ENCODE measurements at places on chromosomes 4 and X.

- no peak for DNase-seq
Observed at GRCh38 chr4:173332021-173332487, 2.1 kb downstream of the HMGB2 start.

- no peak for DNase-seq
Observed at GRCh38 chrX:104482757-104483156, 83.2 kb upstream of the IL1RAPL2 start.

DNA sequence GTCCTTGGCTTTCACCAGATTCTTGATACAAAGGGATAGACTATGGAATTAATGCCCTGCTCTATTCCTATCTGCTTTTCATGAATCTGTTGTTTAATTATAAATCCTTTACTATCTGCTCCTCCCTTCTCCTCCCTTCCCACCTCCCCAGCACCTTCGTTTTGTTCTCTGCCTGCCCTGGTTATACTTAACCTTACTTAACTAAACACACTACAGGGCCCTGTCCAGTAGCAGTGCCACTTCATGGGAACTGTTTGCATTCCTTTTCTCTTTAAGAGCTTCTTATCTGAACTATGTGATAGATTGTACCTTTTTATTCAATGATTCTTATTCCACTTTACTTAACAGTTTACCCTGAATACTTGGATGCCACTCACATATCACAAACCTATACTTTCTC, 830 bp downstream of the HOPX start:
- no peak for DNase-seq

DNA sequence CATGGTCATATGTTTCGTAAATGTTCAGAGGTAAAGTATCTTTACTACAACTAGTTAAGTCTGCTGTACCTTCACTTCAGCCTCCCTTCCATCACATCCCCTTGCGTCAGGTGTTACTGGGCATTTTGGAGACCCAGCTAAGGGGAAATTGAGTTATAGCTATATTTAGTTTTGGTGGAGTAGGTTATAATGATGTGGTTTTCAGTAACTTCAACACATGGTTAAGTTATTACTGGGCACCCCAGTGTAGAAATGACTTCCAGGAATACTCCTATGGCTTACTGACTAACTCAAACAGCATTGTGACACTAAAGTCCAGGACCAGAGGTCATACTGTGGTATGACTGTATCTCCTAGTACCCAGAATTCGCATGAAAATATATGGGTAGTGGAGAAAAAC, 23.4 kb upstream of the ACSL1 start:
- no peak for DNase-seq

- no peak for DNase-seq
Observed at GRCh38 chr4:65391382-65391781, 278.9 kb downstream of the EPHA5 start.

DNA sequence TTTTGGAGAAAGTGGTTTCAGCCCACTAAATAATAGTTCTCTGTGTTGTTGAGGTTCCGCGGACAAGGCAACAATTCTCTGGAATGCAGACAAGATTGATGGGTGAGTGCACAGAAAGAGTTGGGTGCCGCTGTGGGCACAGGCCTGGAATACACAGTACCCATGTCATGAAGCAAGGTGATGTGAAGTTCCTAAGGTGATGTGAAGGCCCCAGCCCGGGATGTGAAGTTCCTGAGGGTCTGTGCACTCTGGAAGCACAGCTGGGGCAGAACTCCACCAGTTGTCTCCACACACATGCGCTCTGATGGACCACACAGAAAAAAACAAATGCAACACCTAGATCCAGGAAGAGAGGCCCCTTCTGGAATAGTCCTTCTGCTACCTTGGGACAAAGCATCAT, 86.6 kb upstream of the BMPR1B start:
- no peak for DNase-seq

DNA sequence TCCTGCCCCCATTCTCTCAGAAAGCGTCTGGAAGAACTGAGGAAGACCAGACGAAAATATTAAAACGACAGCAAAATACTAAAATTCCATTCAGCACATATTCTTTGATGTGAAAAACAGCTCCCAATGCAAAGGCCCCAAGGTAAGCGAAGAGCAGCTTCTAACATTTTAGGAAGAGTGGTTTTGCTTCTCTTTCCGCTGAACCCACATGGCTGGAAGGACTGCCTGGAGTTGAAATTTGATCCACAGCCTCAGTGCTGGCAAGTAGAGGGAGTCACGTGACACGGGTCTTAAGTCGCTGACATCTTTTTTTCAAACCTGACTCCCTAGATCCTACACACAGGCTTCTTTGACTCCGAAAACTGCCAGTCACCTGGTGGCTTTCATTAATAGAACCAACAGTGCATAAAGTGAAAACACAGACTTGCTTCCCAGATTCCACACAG, at the start of gene FAM13A:
TSS of gene FAM13A (minus strand) at position 233 of the 446 bp plus-strand sequence. CDS start at position 12, 221 bp downstream.
- no peak for DNase-seq

DNA sequence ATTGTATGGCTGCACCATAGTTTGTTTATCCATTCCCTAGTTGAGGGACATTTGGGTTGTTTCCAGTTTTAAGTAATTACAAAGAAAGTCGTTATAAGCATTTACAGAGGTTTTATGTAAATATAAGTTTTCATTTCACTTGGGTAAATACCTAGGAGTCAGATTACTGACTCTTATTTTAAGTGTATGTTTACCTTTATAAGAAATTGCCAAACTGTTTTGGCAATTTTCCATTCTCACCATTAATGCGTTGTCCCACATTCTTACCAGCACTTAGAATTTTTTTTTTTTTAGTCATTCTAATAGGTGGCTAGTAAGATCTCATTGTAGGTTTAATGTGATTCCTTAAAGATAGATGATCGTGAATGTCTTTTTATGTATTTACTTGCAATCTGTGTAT, 121.5 kb upstream of the NR3C2 start:
- DNase-seq = no peak

GRCh38 chrX:140151316-140151715, 186.0 kb upstream of the CXorf66 start:
- no peak for DNase-seq

DNA sequence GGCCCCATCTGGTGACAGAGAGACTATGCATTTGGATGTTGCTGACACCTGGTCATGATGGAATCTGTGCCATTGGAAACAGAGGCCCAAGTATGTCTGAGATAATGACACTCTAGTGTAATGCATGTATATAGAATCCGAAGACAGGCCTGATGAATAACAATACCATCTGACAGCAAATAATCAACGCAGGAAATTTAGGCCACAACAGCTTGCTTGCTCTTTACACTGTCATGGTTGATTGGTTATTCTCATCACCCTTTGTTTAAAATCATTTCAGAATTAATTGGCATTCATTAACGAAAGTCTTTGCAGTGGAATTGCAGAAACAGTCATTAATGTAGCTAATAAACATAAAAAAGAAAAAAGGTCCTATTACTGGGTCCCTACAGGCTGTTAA, 194.8 kb downstream of the AFF2 start:
- DNase-seq = no peak

GRCh38 chr4:159239629-159240028, 136.8 kb downstream of the RAPGEF2 start:
- no peak for DNase-seq

DNA sequence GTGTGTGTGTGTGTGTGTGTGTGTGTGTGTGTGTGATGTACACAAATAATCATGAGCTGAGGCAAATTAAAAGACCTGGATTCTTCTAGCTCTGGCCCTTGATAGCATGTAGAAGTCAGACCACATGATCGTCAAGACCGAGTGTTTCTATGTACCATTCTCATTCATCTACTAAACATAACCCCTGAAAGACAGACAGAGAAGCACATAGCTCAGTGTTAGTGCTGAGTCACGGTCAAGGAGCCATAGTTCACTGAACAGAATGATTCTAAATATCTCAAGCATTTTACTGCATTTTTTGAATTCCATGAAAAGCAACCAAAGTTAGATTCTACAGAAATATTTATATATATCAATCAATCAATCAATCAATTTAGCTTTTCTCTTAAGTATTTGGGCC, 412.3 kb upstream of the CXorf51A start:
- no peak for DNase-seq

DNA sequence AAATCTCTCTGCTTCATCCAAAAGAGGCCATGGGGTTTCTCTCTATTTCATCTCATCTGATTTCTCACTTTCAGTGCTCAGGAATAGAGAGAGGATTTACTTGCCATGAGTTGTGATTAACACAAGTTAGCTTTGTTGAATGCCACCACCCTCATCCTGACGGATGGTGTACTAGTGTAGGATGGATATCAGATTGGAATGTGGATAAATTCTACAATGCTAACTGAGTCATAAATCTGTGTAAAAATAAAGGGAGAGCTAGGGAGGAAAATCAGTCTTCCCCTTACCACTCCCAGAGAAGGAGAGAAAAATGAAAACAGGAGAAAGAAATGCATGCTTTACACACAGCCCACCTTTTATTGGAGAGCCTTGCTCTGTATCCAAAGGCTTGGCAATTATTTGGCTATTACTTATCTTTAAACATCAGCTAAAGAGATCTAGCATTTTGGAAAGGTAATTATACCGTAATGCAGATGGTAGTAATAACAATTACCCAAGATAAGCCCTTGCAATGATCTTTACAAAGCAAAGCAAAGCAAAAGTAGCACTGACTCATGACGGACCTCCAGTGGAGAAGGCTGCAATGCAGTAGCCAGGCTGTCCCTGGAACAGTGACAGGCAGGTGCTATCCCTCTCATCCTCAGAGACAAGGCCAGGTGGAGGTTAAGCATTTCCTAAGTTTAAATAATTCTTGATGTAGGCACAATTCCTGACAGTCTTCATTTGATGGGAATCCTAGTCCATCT, 306.3 kb upstream of the PPARGC1A start:
- DNase-seq = no peak

DNA sequence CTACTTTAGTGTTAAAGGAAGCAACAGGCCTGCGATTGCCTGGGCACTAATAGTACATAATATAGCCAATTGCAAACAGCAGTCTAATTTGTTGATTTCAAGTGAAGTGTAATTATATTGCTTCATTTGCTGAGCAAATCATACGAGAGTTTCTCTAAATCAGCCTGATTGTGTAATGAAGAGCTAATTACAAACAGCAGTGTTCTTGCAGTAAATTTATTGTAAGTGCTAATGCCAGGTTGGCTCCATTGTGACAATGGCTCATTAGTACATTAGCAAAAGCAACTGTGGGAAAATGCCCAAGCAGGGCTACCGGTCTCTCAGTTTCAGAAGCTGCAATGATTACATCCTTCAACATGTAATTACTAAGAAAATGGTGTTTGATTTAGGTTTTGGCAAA, 591.5 kb downstream of the GALNTL6 start:
- DNase-seq = no peak

DNA sequence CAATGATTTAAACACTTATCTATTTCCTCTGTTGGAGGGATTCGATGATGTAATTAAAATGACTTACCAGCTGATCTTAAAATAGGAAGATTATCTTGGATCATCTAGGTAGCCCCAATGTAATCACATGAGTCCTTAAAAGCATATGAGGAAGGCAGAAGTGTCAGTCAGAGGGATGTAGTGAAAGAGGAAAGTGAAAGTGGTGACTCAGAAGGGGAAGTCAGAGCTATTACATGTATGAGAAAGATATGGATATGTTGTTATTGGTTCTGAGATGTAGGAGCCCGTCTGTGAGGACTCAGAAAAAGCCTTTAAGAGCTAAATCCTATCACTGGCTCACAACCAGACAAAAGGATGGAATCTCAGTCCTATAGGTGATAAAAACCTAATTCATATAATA, 456.4 kb downstream of the DACH2 start:
- DNase-seq = no peak

DNA sequence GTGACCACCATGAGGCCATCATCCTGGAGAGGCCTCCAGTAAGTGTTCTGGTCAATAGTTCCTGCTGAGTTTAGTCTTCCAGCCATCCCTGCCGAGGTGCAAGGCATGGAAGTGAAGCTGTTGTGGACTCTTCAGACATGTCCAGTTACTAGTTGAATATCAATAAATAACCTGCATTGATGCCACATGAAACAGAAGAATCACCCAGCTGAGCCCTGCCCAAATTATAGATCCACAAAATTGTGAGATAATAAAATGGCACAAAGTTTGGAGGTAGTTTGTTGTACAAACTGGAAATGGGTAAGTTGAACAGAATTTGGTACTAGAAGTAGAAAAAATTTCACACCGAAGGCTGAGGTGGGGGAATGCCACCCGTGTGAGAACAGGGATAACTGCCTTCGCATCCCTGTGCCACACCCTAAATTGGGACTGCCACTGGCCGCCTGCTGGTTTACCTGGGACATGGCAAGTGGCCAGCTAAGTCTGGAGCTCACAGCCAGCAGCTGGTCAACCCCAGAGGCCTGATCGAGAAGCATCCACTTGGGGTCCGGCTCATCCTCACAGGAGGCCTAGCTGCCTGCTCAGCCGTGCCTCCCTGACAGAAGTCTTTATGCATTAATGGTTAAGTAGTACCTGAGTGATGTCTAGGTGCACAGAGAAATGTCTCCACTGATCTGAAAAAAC, 184.5 kb downstream of the SPRY1 start:
- DNase-seq = no peak

- DNase-seq = no peak
Observed at GRCh38 chrX:125769628-125770027, 396.5 kb downstream of the DCAF12L2 start.

DNA sequence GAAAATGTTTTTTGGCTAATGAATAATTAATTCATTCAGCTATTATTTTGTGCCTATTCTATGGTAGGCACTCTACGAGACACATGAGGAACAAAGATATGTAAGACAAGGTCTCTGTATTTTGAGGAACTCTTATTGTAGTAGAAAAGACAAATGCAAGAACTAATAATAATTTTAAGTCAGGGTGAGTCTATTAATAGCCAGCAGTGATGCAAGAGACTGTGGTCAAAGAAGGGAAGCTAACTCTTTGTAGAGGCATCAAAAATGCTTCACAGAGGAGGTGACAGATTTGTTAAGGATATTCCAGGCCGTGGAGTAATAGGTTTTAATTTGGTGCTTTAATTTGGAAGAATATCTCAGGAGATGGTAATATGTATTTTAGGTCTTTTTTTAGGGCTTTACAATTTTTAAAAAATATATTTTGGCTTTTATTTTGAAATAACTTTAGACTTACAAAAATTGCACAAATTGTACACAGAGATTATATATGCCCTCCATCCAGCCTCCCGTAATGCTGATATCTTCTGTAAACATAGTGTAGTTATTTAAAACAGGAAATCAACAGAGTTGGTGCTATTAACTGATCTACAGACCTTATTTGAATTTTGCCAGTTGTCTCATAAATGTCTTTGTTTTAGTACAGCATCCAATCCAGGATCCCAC, 48.1 kb downstream of the DCLK2 start:
- no peak for DNase-seq

- DNase-seq = no peak
Observed at GRCh38 chr4:180960743-180961401, 1282.3 kb upstream of the TENM3 start.

- no peak for DNase-seq
Observed at GRCh38 chr4:138774940-138775339, 240.6 kb upstream of the NOCT start.

GRCh38 chr4:53943345-53944085, 120.9 kb downstream of the CHIC2 start:
- DNase-seq = no peak

GRCh38 chr4:4859799-4860599, 534 bp downstream of the MSX1 start:
- DNase-seq = no peak
